Activated CD4-positive, alpha-beta T cell treated with anti-CD3 and anti-CD28 coated beads, Interleukin-2, amount 10 ng/mL, durations not matched to agents 7 days and 5 days (primary cell): ENCODE measurements at places on chromosomes 5 and 9.

DNA sequence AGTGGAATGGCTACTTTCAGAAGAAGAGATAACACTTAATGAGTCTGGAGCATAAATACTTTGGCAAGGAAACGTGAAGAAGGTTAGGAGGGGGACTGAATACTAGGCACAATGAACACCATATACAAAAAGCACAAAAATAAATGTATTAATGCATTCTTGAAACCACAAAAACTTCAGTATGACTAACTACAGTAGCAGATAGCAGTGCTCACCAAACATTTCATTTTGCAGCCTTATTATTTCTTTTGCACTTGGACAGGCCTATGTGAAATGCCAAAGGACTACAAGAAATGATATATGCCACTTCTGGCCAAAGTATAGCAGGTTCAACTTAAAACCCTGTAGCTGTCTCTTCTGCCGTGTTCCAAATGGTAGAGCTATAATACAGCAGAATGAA lies 26.3 kb downstream of the UBQLN1 start:
- no peak for DNase-seq

DNA sequence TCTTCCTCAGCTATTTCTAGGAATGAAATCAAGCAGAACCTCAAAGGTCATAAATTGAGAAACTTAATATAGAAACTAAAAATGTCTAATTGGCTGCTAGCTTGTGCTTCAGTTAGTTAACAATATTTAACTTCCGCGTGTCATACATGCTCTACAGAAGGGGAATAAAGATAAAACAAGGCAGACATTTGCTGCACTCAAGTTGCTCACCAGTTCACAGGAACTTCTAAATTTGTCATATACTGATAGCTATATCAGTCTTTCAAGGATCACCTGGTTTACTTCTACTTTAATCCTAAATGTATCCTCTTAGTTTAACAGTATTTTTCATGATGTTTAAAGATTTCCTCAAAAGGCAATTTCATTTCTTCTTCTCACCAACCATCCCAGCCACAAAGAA lies 8.4 kb downstream of the CCNH start:
- DNase-seq, result no peak

- no peak for DNase-seq
Observed at GRCh38 chr9:132898051-132898450, 19.4 kb downstream of the SPACA9 start.

DNA sequence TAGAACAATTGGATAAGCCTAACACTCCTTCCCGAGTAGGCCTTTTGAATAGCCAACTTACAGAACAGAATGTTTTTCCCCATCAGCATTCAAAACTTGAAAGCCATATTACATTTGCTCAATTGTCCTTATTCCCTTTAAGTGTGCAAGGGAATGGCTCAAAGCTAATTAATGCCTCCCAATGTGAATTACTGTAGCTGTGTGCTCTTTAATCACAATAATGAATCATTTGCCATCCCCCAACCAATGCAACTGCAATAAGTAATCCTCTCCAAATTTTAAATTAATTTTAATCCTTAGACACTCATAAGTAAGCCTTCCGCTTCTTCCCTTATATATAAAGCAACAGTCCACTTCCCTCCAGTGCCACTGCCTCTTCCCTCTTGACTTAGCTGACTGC lies 115.9 kb downstream of the DROSHA start:
- no peak for DNase-seq

- no peak for DNase-seq
Observed at GRCh38 chr5:174073122-174073660, 27.7 kb downstream of the NSG2 start.

- DNase-seq, result no peak
Observed at GRCh38 chr5:76277736-76278135, 125.3 kb upstream of the IQGAP2 start.

DNA sequence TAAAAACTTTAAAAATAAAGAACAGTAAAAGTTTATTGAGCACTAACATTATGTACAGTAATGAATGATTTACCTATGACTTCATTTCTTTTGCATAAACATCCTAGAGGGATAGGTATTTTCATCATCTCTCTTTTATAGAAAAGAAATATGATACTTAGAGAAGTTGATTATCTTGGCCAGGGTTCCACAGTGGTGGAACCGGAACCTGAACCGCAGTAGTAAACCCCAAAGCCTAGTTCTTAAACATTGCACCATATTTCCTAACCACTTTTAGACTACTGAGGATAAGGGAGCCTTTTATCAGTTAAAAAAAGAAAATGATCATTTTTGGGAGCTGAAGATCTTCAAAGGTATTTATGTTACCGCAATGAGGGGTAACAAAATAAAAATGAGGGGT lies 205.7 kb upstream of the SGCD start:
- DNase-seq, result no peak

- no peak for DNase-seq
Observed at GRCh38 chr5:79301046-79301712, 65.2 kb downstream of the JMY start.

DNA sequence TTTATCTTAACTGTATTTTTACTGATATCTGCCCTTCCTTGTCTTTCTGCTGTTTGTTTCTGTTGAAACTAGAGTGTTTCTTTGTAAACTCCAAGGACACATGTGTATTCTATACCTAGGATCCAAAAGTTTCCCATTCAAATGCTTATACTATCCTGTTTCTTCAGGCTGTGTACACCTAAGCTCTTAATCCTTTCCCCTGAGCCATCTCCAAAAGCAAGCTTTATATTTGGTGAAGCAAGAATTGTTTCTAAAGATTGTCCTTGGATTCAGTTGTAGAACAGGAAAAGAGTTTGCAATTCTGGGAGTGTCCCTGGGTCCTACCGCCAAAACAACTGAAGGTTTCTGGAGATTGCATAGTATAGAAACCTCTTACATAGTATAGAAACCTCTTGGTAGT lies 65.9 kb downstream of the CWC27 start:
- no peak for DNase-seq

GRCh38 chr9:27726244-27727081 lies 153.2 kb upstream of the C9orf72 start:
- DNase-seq, result peak; percentile 65

- no peak for DNase-seq
Observed at GRCh38 chr5:38714240-38714639, 131.6 kb upstream of the OSMR start.

DNA sequence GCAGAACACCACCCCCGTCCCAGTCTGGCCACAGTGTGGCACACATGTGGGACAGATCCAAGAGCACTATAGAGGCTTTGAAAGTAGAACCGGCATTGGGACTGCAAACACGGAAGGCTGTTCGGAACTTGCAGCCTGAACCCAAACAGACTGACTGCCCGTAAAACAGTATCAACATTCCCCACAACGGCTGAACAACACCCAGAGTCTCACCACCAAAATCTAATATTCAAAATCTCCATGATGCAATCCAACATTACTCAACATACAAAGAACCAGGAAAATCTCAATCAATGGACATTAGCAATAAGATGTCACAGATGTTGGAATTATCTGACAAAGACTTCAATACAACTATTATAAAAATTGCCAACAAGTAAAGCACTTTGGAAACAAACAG lies 82.3 kb downstream of the ROR2 start:
- DNase-seq, result no peak

DNA sequence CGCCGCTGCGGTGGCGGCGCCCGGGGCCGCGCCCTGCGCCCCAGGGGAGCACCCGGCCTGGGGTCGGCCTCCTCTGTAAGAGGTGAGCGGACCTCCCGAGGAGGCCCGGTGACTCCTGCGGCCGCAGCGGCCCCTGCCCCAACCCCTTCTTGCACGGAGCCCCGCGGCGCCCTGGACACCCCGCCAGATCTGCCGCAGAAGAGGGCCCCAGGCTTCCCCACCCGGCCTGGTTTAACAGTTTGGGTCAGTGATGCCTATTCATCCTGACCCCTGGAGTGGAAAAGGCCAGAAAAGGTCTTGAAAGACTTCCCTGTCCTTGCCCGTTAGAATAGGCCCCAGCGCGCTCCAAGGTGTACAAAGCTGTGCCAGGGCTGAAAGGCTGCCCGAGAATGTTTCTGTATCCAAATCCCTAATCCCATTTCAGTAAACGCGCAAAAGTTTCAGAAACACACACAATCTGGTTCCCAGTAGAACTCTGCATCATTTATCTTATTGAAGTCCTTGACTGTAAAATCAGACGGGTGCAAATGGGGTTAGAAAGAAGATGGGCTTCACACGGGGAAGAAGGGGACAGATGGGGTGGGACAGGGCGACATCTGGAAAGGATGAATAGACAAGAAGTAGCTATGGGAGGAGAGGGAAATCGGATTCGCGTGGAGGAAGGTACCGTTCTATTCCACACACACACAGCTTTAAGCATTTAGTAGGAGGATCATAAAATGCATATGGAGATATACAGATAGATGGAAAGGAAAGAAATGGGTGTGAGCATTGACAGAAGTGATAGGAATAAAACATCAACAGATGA lies 1.1 kb upstream of the SSBP2 start:
- DNase-seq, result no peak

DNA sequence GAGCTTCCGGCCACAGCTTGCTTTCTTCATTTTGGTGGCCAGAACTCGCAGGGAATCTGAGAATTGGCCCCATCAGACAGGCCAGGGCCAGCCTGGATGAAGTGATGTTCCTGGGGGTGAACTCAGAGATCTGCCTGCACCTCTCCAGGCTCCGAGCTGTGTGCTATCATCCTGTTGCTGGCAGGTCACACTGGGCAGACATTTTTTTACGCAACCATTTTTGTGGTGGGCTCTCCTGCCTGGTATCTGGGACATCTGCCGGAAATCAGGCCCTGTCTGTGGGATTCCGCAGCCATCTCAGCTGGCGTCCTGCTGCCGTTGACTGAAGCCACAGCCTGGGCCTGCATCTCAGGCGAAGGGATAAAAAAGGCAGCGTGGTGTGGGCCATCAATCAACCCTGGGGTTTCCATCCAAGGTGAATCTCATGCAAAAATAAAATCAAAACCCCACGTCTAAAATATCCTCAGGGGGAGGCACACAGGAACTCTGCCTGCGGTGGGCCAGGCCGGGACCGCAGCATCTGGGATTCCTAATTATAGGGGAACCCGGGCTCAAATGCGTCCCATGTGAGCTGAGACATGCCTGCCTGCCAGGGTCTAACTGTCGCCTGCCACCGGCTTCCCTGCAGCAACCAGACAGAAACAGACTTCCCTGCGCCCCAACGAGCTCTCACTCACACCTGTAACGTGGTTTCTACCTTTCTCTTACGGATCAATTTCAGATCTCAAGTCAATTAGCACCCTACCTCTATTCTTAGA lies 174.3 kb downstream of the SYK start:
- DNase-seq, result no peak

DNA sequence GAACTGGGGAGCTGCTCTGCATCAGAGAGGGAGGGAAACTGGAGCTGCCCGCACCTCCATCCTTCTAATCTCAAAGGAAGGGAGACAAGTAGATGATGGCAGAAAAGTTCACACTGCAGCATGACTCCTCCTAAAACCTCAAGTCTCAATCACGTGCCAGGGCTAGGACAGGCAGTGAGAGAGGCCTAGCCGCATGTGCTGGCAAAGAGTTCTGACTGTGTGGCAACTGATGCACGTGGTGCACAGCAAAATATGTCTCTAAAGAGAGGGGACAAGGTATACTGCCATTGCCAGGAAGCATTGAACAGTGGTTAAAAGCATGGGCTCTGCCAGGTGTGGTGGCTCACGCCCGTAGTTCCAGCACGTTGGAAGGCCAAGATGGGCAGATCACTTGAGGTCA lies 38.1 kb downstream of the FBXO10 start:
- DNase-seq, result no peak

- DNase-seq, result no peak
Observed at GRCh38 chr5:2669259-2669658, 82.2 kb downstream of the IRX2 start.

DNA sequence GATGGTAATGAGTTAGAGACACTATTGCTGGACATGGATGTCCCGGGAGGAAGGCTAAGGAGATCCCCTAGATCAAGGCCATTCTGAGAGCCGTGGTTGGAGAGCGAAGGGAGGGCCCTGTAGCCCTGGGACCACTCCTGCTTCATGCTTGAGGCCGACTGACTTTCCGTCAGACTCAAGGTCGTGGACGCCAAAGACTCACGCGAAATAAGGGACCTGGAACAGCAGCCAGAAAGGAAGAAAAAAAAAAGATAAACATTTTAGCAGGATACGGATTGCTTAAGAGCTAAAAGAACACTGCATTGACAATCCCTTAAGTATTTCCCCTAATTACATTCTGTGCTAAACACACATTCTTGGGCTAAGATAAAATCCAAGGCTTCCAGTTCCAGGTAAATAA lies 181.2 kb downstream of the GLIS3 start:
- DNase-seq, result no peak

- DNase-seq, result no peak
Observed at GRCh38 chr5:172758077-172758833, 12.7 kb downstream of the DUSP1 start.

DNA sequence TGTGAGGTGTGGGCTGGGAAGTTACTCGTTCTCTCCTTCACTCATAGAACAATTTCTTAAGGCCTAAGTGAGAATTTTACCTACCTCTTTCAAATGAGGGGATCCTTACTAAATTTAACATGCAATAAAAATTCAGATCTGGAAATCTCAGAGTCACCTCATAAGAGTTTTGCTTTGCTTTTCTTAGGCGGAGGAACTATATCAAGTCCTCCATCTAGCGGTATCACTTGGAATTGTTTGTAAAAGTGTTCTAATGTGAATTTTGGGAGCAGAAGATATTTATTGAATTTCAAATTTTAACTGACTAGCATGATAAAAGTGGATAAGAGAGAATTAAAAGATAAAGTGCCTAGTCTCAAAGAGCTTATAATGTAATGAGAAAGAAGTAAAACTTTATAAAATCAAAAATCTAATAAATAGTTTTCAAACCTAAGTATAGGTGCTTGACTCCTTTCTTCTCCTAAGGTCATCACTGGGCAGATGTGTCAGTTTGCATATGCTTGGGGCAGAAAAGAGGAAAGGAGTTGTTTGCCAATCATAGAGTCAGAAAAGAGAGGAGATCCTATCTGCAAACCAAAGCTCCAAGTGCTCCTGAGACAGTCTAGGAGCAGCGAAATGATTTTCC lies 145.7 kb upstream of the DAB2 start:
- no peak for DNase-seq

DNA sequence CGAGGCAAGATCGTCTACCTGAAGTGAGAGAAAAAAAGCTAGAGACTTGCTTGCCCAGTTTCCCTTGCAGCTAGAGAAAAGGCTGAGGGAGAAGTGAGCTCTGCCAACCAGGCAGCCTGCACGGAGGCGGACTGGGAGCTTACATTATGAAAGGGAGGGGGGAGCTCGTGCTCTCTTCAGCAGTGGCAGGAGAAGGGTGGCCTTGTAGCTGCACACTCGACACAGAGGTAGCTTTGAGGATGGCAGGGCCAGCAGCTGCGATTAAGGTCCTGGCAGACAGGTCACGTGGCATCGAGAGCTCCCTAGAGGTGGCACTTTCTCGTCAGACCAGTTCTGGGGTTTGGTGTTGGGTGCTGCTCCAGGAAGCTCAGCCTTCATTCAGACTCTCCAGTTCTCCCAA lies 26.7 kb downstream of the APBA1 start:
- no peak for DNase-seq
